ENCODE measurements at places on chromosomes 3 and 15.

- no peak for DNase-seq
These were observed 31.5 kb upstream of the FBXL22 start for GRCh38 chr15:63565536-63566186.

DNA sequence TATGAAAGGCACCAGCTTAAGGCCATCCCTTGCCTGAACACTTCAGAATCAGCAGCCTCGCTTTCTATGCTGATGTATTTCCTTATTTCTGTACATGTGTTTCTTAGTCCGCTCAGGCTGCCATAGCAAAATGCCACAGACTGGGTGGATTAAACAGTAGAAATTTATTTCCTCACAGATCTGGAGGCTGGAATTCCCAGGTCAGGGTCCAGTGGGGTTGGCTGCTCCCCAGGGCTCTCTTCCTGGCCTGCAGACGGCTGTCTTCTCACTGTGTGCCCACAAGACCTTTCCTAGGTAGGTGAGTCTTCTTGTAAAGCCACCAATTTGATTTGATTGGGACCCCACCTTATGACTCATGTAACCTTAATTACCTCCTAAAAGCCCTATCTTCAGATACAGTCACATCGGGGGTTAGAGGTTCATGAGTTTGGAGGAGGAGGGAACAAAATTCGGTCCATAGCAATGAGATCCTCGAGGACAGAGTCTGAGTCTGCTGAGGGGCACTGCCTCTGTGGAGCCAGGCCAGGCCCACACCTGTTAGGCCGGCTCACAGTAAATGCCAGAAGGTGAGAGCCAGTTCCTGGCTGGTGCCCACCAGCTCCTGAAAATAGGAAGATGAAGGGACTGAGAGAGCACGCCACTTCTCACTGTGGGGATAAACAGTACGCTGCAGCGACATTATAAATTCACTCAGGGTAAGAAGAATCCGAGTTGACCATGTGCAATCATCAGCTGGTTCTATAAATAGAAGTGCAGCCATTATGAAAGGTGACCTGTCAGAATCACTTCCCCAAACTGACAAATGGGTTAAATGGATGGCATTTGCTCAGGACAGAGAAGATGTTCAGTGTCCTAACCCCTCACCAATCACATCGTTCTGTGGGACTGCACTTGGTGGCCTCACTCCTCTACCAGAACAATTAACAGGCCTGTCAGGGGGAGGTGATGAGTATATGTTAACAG, 41.1 kb downstream of the CTXND1 start:
- no peak for DNase-seq

DNA sequence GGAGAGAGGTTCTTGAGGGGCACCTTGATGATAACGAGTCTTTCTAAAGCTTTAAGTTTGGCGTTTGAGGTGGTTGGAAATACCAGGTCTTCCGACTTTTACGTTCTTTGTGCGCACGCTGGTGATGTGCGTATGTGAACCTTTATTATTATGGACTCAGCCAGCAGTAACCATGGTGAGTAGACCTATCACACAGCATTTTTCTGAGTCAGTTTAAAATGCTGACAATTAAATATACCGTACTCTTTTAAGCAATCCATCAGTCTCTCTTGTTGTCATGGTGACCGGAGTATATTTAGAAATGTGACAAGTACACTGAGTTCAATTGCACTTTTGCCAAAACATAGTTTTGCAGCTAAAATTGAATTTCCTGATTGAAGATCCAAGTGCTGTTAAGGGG, 172.2 kb downstream of the LPP start:
- DNase-seq: peak; percentile 24

DNA sequence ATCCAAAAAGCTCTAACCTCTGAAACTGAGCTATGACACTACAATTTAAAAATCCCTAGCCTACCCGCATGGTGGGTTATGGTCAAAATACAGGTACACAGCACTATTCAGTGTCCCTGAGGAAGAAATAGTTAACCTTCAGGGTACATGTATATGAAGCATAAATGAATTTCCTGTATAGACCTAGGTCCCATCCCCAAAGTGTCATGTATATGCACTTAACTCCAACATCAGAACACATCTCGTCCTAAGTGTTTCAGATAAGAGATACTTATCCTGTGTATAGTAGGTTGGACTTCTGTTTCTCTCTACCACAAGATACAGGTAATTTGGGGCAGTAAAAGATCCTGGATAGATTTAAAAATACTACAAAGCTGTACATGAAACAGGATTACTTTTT, 6.4 kb downstream of the RPL14 start:
- DNase-seq: no peak

DNA sequence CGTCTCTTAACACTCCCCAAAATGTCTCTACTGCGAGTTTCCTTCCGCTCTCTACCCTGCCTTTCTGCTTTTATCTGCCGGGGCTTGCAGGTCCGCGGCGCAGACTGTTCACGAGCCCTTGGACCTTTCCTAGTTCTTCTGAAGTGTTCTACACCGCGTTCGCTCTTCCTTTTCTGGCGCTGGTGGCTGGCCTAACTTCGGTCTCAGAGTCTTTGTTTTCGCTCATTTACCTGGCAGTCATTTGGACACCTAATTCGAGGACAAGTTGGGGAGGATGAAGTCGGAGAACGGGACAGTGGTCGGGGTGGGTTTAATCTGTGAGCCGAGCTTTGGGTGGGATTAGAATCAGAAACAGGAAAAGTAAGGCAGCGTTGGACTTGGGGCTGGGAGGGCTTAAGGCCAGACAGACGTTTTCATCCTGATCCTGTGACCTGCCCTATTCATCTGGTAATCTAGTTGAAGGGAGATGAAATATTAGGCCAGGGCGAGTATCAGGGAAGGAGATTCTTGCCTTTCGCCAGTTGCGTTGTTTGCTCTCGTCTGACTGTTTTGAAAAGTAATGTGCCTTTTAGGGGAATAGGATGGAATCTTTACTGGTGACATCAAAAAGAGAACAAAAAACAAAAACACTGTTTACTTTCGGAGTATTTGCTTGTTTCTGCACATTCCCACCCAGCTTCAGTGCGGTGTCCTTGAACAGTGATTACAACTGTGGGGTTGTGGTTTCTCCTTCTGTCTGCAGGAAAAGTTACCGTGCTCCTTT, 1.8 kb downstream of the DIPK2A start:
- peak; percentile 82 for DNase-seq

DNA sequence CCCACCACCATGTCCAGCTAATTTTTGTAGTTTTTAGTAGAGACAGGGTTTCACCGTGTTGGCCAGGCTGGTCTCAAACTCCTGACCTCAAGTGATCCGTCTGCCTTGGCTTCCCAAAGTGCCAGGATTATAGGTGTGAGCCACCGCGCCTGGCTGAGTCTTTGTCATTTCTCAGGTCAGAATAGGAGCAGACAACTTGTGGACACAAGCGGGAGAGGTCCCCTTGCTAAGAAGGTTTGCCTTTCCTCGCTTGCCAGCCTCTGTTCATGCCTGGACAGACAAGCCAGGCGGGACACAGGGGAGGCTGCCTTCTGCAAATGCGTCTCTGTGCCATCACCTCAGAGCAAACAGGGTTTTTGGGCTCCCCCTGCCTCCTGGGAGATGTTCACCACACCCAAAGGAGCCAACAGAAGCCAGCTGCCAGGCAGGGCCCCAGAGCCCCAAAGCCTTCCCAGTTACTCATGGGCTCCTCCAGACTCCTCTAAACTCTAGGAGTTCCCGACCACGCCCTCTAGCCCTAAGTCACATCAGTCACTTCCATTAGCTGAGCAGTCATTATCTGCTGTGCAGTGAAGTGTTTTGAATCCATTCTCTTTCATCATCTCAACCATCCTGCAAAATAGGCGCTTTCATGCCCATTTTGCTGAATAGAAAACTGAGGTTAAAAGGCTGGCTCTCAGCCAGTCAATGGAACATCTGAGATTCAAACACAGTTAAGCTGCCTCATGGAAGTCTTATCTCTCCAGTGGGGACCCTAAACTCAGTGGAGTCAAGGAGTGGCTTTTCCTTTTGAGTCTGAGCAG, 245.0 kb downstream of the UACA start:
- DNase-seq: no peak

DNA sequence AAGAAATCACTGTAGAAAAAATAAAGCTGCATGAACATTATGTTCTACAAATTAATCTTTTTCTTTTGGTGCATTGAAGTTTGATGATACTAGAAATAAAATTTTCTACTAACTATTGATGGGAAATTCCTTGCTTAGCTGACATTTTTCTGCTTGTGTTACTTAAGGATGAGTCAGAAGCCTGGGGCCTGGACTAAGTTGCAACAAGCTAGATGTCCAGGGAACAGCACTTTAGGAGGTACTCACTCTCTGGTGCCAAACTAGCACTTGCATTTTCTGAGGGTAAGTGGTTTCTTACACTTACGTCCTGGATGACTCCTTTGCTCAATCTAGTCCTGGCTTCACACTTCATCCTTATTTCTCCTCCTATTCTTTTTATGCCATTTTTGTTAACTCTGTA, 945.1 kb downstream of the IGSF11 start:
- peak; percentile 1 for DNase-seq

- no peak for DNase-seq
These were observed 67.0 kb downstream of the PEAK1 start for GRCh38 chr15:77352887-77353286.
